ENCODE measurements at places on chromosomes 13 and 19. TPM values are rescaled to one million over a fixed set of nuclear protein-coding genes. Genes with fewer than 3 reads are reported as not detected.
A peak's percentile ranks its signal among the peaks of the same experiment; 100 is the strongest.

ZNF492 gene
- total RNA-seq: not detected

MAP2K7 gene
- total RNA-seq: 28.0 TPM

FXYD3 gene
- total RNA-seq: 183 TPM

KCNC3 gene
- 6.8 TPM for total RNA-seq

ZNF583 gene
- total RNA-seq: 3.8 TPM

DNA sequence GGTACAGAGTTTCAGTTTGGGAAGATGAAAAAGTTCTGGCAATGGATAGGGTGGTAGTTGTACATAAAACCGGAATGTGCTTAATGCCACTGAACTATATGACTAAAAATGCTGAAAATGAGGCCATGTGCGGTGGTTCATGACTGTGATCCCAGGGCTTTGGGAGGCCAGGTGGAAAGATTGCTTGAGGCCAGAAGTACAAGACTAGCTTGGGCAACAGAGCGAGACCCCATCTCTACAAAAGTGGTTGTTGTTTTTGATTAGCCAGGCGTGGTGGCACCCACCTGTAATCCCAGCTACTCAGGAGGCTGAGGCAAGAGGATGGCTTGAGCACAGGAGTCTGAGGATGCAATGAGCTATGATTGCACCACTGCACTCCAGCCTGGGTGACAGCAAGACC is 12.8 kb downstream of the SMAD9 start:
- no peaks in the 10 kb centered on the region for H3K4me1 ChIP-seq
- DNase-seq: no peak
- no peak overlapping the region for H3K4me3 ChIP-seq
- no peaks in the 10 kb centered on the region for H3K36me3 ChIP-seq

GRCh38 chr13:27242702-27243101 is 8.7 kb upstream of the RPL21 start:
- no peaks in the 10 kb centered on the region for H3K4me1 ChIP-seq
- DNase-seq: no peak
- no peaks in the 10 kb centered on the region for H3K36me3 ChIP-seq
- H3K27me3 ChIP-seq: no peaks in the 10 kb centered on the region
- no peak overlapping the region for H3K27ac ChIP-seq

DNA sequence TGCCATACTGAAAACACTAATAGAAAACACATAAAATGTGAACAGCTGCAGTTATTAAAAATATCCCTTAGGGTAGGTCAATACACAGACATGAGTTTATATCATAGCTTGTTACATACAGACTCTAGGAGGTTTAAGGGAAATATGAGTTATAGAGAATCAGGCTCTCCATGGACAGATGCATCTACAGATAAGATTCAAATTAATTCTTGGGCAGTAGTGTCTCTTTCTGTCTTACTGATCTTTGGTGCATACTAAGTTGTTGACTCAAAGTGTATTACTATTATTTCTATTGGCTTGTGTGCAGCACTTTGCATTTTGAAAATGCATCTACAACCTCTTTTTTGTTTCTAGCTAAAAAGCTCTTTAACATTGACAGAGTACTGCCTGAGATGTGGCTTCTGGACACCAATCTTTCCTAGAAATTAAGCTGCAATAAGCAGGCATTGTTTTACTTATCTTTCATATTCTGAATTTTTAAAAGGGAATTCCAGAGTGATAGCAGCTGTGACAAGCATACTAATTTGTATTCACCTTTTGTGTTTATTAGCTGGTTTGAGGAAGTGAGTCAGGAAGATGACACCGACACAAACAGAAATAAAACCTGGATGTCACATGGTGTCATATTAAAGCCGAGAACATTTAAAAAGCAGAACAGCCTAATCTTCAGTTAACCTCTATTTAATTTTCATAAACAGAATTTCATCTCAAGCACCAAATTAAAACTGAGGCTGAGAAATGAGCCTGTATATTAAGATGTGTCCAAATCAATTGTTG is 399.0 kb downstream of the PCDH9 start:
- DNase-seq: no peak
- no peaks in the 10 kb centered on the region for H3K4me1 ChIP-seq
- no peak overlapping the region for H3K27ac ChIP-seq

DNA sequence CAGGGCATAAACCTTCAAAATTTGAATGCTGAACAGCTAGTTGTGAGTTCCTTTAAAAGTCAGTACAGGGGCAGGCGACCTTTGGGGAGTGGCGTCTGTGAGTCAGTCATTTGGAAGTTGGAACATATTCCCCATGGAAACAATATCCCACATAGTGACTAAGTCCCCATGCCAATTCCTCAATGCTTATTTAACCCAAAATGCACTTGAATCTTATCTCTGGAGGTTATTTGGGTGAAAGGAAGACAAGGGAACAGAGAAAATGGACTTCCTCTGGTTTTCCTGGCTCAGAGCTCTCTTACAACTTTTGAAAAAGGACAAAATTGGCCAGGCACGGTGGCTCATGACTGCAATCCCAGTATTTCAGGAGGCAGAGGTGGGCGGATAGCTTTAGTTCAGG is 479.2 kb upstream of the NBEA start:
- DNase-seq: peak; percentile 42
- peaks cover 31% of the 10 kb centered on the region for H3K4me1 ChIP-seq
- no peaks in the 10 kb centered on the region for H3K36me3 ChIP-seq
- H3K27ac ChIP-seq: peak overlapping the region; percentile 58

DNA sequence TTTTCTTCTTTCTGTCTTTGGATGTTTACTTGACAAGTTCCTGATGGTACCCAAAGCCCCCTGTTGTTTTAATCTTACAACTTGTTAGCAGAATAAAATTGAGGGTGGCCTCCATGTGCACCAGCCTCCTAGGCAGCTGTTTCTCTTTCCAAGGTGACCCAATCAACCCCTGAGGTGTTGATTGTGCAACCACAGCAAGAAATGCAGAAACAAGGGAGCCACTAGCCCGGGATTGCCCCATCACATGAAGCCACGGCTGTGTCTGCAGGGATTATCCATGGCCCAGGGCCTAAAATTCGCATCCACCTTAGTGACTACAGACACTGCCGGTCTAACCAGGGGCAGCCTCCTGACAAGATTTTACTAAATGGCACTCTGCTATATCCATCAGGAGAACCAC is 14.4 kb downstream of the CEACAM4 start:
- no peak overlapping the region for H3K4me3 ChIP-seq
- H3K36me3 ChIP-seq: no peaks in the 10 kb centered on the region
- H3K27me3 ChIP-seq: peaks cover 93% of the 10 kb centered on the region
- H3K4me1 ChIP-seq: no peaks in the 10 kb centered on the region
- DNase-seq: no peak

GRCh38 chr13:112877976-112878955 is 90.7 kb upstream of the MCF2L start:
- H3K27me3 ChIP-seq: no peaks in the 10 kb centered on the region
- H3K4me3 ChIP-seq: no peak overlapping the region
- no peaks in the 10 kb centered on the region for H3K4me1 ChIP-seq
- no peak overlapping the region for H3K27ac ChIP-seq
- no peak for DNase-seq
- H3K36me3 ChIP-seq: peaks cover 12% of the 10 kb centered on the region

DNA sequence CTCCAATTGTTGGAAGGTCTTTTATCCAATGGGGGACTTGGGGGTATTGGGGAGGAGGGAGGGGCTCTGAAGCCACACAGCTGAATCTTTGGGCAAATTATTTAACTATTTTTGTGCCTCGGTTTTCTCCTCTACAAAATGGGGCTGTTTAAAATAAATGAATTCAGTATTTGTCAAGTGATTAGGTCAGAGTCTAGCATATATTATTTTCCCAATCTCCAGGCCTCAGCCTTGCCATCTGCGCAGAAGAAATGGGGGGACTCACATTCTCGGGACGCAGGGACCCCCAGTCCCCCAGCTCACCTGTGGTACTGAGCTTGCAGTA is 1.5 kb downstream of the TLE5 start:
- no peak overlapping the region for H3K27ac ChIP-seq
- peak overlapping the region; percentile 32 for H3K4me3 ChIP-seq
- H3K27me3 ChIP-seq: no peaks in the 10 kb centered on the region
- H3K4me1 ChIP-seq: no peaks in the 10 kb centered on the region
- peaks cover 34% of the 10 kb centered on the region for H3K36me3 ChIP-seq

GRCh38 chr19:39405958-39406655 is 540 bp upstream of the ZFP36 start:
- H3K36me3 ChIP-seq: peaks cover 100% of the 10 kb centered on the region
- H3K4me1 ChIP-seq: peaks cover 64% of the 10 kb centered on the region
- peak overlapping the region; percentile 94 for H3K27ac ChIP-seq
- no peak for DNase-seq
- no peaks in the 10 kb centered on the region for H3K27me3 ChIP-seq

- H3K4me3 ChIP-seq: peak overlapping the region; percentile 66
- no peaks in the 10 kb centered on the region for H3K27me3 ChIP-seq
- peak overlapping the region; percentile 86 for H3K27ac ChIP-seq
- no peak for DNase-seq
- H3K4me1 ChIP-seq: peaks cover 41% of the 10 kb centered on the region
Observed at GRCh38 chr13:23609414-23609760, 39.2 kb downstream of the TNFRSF19 start.

DNA sequence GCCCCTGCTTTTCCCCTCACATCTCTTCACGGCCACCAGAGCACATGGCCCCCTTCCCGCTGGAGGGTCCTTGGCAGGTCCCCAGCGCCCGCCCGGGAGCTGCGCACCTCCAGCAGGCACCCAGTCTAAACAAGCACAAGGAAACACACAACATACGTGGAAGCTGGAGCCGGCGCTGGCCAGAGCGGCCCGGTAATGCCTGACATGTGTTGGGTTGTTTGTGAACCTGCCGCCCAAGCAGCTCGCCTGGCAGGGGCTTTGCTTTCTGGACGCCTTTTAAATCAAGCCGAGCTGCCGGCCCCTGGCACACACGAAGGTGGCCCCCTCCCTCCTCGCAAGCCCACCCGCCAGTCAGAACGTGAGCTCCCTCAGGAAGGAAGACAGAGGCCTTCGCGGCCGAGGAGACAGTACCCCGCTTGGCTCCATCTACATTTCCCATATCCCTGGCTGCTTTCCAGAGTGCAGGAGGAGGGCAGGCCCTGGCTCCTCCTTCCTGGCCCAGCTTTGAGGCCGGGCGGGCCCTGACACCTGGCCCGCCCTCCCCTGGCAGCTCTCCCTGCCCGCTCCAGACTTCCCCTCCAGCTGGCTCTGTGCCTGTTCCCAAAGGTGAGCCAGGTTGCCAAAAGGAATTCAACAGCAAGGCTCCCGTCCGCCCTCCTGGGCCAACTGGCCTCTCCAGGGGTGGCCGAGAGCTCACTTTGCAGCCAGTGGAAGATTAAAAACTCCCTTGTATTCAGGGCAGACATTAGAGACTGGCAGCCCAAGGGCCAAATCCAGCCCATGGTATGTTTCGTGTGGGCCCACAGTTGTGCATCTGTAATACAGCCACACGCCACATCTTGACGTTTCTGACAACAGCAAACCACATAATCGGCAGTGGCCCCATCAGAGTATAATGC is 28.7 kb downstream of the COMP start:
- H3K27ac ChIP-seq: no peak overlapping the region
- H3K27me3 ChIP-seq: no peaks in the 10 kb centered on the region
- DNase-seq: peak; percentile 64
- no peaks in the 10 kb centered on the region for H3K4me1 ChIP-seq

DNA sequence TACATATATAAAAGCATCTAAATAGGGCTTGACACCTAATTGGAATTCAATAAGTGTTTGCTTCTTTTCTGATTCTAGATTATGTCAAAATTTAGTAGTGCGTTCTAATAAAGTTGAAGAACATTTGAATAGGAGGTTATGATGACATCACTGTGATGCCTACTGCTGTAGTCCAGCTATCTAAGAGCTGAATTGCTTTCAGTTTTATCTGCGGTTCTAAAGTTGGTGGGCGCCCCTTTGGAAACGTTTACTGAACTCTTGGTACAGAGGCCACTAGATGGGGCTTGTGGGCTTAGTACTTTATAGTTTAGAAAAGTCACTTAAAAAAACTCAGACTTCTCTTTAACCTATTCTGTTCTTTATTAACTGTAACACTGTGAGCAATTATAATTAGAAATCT is 776.9 kb downstream of the GPC5 start:
- H3K4me1 ChIP-seq: no peaks in the 10 kb centered on the region
- no peak for DNase-seq
- H3K36me3 ChIP-seq: no peaks in the 10 kb centered on the region
- no peak overlapping the region for H3K27ac ChIP-seq

DNA sequence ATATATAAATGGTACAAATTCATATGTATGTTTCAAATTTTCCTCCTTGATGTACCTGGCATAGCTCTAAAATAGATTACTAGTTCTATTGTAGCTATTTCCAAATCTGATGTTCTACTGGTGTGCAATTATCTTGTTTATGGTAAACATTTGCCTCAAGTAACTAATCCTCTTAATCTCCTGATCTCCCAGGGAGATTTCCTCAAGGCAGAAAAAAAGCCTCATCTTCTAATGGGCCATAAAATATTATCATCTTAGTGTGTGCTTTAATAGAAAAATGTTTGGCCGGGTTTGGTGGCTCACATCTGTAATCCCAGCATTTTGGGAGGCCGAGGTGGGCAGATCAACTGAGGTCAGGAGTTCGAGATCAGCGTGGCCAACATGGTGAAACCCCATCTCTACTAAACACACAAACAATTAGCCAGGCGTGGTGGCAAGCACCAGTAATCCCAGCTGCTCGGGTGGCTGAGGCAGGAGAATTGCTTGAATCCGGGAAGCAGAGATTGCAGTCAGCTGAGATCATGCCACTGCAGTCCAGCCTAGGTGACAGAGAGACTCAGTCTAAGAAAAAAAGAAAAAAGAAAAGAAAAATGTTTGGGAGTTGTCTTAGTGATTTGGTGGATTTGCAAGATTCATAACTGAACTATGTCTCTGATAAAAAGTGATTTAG is 498.9 kb upstream of the SLITRK5 start:
- no peaks in the 10 kb centered on the region for H3K4me1 ChIP-seq
- H3K36me3 ChIP-seq: no peaks in the 10 kb centered on the region
- H3K27ac ChIP-seq: no peak overlapping the region
- no peak for DNase-seq
- H3K4me3 ChIP-seq: no peak overlapping the region

- H3K4me3 ChIP-seq: no peak overlapping the region
- no peak overlapping the region for H3K27ac ChIP-seq
- H3K4me1 ChIP-seq: no peaks in the 10 kb centered on the region
- DNase-seq: peak; percentile 57
Observed at GRCh38 chr19:32599736-32600157, 18.8 kb downstream of the PDCD5 start.

- H3K27ac ChIP-seq: no peak overlapping the region
- no peak for DNase-seq
- H3K27me3 ChIP-seq: no peaks in the 10 kb centered on the region
- peaks cover 7% of the 10 kb centered on the region for H3K4me1 ChIP-seq
Observed at GRCh38 chr13:73664851-73665250, 469.4 kb downstream of the KLF12 start.

All from Calu3 (cell line).